NCI-H1092 treated with DMSO at 0.1 percent for 48 hours (cell line): ENCODE measurements at places on chromosomes 3 and 15.

DNA sequence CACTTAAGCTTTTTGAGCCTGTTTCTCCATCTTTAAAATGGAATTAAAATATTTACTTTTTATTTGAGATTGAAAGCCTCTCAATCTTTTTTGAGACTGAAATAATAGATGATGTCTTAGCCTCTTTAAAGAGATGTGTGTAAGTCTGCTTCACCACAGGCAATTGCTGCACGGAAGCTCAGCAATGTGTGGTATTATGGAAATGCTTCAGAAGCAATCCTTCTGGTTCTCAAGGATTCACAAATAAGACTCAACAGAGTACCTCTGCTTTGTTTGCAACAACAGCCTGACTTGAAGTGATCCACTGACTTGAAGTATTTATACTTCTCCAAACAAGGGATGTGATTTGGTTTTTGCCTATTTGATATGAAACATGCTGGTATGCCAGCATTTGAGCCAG is 332.0 kb upstream of the RASGRP1 start:
- DNase-seq: no peak

DNA sequence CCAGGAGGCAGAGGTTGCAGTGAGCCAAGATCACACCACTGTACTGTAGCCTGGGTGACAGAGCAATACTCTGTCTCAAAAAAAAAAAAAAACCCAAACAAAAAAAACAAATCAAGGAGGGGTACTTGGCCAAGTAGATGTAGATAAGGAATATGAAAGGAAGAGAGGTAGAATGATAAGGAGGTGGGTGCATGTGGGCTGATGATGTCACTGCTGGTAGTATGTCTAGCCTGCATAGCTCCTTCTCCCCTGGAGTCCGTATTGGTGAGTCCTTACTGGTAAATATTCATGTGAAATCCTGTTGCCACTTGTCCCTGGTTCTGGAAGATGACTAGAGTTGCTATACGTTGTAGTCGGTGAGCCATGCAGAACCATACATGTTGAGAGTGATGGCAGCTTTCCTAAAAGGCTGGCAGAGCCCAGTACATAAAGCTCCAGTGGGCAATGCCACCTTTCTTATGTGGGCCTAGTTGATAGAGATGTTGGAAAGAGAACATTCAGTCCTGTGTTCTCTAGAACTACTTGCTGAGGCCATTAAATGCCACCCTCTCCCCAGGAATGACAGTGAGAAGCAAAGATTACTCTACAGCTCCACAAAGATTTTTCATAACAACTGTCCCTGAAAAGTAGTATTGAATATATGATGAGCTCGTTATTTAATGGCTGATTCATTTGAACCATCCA is 11.0 kb downstream of the KAT2B start:
- DNase-seq: no peak

- no peak for DNase-seq
Measured at GRCh38 chr3:177149106-177149505, 48.2 kb downstream of the TBL1XR1 start.

DNA sequence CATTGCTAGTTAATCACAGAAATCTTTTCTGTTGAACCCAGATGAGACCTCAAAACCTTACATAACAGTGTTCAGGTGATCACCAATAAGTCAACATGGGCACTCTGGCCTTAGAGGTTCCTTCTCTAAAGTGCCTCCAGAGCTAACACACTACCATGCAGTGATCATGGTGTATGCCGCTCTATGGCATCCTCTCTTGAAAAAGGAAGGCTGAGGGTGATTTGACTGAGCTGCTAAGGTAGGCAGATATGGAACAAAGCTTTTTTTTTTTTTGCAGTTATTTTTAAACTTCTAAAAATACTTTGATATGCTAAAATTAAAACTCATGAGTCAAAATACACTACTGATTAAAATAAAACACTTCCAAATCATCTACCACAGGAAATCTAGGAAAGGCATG is 46.0 kb downstream of the IGF2BP2 start:
- DNase-seq: no peak

DNA sequence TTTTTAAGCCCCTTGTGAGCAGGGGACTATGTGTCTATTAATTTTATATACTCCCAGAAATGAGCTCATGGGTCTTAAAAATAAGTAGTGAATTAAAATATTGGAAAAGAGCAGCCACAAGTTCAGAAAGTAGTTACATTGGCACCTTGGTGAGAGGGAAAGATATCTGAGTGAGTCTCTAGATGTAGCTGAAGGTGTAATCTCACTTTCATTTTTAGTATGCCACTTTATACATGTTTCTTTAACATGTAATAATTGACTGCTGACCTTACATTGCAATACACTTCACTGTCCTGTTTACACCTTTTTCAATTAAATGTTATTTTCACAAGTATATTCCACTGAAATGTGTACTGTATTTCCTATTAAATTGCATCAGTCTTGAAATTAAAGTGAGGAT is 12.1 kb upstream of the PAK6 start:
- DNase-seq: no peak

GRCh38 chr3:11551036-11551435 is 92.7 kb downstream of the VGLL4 start:
- no peak for DNase-seq

DNA sequence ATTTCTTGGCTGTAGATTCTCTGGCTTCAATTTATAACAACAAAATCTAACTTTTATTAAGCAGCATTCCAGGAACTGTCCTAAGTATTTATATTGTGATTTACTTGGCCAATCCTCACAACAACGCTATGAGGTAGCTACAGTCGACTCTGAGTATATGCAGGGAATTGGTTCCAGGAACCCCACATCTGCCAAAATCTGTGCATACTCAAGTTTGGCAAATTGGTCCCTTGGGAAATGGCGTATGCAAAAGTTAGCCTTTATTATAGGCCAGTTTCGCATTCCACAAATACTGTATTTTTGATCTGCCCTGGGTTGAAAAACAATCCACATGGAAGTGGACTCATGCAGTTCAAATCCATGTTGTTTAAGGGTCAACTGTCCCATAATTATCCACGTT is 53.9 kb downstream of the RAP2B start:
- DNase-seq: no peak
